ENCODE measurements at places on chromosomes 13 and 19. TPM values are rescaled to one million over a fixed set of nuclear protein-coding genes. Genes with fewer than 3 reads are reported as not detected.

The SMIM17 gene
- not detected for total RNA-seq

The WDR87 gene
- not detected for total RNA-seq

The PDCD2L gene
- total RNA-seq = 10.4 TPM

DNA sequence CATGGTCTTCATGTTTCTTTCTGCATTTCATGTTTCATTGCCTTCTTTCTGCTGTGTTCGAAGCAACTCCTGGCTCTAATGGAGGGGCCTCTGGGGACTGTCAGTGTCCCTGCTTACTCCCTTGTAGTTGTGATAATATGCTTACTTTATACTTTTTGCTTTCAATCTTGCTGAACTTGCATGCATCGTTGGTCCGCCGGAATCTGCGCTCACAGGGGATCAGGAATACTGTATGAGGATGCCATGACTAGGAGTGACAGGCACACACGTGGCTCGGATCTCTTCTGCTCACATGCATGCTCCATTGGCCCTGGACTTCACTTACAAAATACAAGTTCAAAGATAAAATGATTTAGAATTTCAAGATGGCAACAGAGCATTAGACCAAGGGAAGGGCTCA is 108.8 kb downstream of the SIPA1L3 start:
- no peak for DNase-seq

DNA sequence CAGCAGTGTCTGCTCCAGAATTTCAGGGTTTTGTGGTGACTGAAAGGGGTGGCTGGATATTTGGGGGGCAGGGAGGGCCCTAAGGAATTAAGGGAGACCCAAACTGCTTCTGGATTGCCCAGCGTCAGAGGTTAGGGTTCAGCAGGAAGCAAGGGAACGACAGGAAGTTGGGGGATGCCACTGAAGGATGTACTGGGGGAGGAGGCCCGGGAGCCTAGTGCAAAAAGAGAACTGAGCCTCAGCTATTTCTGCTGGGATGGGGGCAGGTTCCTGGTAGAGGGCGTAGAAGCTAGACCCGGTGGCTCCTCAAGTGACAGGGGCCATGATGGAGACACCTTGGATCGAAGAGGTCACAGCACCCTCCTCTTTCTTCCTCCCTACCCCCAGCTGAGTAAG is 1.1 kb downstream of the CYP2S1 start:
- DNase-seq = no peak

DNA sequence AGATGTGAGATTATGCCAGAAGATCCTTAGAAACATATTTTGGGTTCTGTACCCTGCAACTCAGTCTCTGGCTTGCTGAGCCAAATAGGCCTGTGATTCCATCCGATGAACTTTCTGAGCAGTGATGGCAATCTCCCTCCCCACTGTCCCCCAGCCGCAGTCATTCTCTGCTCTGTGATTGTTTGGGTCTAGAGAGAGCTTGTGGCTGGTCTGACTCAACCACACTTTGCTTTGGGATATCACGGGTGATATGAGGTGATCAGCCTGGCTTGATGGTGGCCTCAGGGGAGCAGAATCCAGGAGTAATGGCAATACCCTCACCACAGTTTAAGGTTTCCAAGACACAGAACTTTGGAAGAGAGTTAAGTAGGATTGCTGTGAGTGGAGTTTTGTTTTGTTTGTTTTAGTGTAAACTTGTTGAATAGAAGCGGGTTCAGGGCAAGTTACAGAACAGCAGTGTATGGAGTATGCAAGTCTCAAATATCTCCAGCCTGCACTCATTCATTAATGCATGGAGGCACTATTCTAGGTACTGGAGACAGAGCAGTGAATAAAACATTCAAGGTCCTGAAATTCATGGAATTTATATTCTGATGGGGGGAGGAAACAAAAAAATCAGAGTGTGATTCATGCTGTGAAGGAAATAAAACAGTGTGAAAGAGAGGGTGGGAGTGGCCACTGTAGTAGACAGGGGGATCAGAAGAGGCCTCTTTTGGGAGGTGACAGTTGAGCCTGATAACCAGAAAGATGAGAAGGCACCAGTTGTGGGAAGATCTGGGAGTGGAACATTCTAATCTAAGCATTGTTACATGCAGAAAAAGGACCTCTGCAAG is 5.3 kb downstream of the SAMD4B start:
- no peak for DNase-seq

DNA sequence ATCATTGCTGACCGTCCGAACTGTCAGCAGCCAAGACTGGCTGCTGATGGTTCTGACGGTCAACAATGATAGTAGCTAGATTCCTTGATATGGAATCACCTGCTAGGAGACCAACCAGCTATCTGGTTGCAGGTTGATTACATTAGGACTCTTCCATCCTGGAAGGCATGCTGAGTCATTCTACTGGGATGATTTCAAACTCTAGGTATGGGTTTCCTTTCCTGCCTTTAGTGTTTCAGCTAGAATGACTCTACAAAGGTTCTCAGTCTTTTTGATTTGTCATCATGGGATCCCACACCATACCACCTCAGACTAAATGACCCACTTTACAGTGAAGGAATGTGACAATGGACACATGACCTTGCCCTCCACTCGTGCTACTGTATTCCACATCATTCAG is 138.1 kb upstream of the KL start:
- no peak for DNase-seq

DNA sequence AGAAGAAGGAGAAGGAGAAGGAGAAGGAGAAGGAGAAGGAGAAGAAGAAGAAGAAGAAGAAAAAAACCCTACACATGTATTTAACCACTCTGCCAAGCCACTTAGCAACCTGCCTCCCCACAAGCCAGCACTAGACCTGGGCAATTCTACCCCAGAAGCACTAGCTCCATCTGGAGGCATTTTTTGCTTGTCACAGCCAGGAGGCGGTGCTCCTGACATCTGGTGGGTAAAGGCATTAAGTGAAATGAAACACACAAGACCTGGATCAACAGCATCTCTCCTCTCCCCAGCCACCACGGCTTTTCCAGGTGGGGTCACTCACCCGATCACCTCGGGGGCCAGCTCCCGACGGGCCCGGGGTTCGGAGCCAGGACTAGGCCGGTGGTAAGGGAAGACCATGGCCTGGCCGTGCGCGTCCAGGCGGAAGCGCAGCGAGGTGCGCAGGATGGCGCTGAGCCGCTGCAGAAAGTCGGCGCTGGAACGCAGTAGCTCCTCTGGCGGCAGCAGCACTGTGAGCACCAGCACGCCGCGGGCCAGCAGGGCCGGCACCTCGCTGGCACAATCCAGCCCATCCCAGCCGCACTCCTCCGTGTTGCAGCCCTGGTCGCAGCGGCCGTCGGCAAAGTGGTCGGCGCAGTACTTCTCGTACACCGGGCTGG is 26.9 kb downstream of the NOTCH3 start:
- no peak for DNase-seq

GRCh38 chr13:43133792-43134191 is 110.4 kb downstream of the DNAJC15 start:
- DNase-seq = no peak

GRCh38 chr19:50896591-50897190 is 14.5 kb downstream of the KLK4 start:
- no peak for DNase-seq
